Stimulated activated CD8-positive, alpha-beta memory T cell treated with anti-CD3 and anti-CD28 coated beads, Interleukin-2, amount 100 ng/mL, for 48 hours (primary cell): ENCODE measurements at places on chromosomes 3 and 15.

- no peak for DNase-seq
These were observed 8.8 kb upstream of the CPOX start for GRCh38 chr3:98602078-98602678.

GRCh38 chr3:58256511-58256910 is 18.9 kb downstream of the ABHD6 start:
- no peak for DNase-seq

DNA sequence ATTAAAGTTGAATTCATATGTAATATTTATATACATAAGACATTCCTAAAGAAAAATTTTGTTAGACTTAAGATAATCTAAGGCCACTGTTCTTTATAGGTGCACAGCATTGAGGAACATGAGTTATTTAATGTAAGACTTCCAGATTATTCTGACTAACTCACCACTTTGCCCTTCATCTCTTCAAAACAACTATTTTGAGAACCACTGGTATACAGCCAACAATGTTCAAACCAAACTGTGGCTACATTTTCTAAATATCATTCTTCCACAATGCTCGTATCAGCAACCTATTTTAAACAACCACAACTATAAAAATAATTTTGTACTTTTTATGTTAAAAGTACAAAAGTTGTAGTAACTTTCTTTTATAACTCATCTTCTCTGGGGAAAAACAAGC is 199.8 kb upstream of the ALCAM start:
- DNase-seq = no peak

- DNase-seq = no peak
These were observed 523.7 kb upstream of the PROK2 start for GRCh38 chr3:72308641-72309040.

DNA sequence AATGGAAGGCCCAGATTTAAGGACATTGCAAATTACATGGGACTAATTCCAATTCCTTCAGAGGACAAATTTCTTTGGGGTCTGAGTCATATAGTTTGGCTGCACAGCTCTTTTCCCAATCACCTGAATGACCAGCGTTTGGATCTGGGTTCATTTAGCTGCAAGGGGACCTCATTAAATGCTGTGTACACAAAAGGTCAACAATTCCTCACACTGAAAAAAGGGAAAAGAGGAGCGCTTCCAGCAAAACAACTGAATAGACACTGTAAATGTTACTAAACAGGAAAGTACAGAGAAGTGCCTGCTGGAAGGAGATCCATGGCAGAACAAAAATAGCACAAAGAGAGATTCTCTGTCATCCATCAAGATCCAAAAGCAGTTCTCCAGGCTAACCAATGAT is 356.0 kb upstream of the LMCD1 start:
- no peak for DNase-seq

DNA sequence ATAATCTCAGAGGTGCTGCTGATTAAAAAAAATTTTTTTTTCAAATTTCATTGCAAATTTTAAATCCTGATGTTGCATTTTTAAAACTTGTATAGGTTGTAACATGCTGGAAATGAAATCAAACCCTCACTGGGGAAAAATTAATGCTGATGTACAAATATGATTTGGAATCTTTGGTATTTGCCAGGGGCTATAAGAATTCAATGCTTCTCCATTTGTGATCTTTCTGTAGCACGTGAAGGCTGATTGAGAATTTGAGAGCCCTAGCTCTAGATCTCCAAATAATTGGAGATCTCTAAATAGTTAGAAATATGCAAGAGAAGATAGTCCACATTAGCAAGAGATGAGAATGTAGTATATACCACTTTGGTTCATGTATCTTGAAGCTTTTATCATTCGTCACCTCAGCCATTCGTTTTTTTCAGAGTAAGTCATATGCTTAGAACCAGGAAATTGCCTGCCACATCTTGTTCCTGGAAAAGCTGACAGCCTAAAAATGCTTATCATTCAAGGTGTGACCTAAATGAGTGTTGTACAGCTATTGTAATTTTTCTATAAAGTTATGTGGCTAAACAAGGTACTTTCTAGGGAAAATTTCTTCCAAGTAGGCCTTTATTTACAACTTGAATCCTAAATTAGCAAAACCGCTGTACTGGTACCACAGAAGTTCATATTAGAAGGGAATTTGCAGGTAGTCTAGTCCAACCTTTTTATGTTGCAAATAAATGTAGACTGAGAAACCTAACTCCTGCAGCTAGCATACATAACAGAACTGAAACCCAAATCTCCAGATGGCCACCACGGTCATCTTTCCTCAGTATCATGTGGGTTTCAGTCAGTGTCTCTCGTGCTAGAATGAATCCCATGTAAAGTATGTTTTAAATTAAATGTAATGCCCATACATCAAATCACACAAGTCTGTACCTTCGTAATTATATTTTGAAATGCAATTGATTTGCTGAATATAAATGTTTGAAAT is 48.5 kb downstream of the FNDC3B start:
- DNase-seq = no peak

GRCh38 chr3:36926292-36926897 is 18.5 kb downstream of the TRANK1 start:
- DNase-seq = no peak

DNA sequence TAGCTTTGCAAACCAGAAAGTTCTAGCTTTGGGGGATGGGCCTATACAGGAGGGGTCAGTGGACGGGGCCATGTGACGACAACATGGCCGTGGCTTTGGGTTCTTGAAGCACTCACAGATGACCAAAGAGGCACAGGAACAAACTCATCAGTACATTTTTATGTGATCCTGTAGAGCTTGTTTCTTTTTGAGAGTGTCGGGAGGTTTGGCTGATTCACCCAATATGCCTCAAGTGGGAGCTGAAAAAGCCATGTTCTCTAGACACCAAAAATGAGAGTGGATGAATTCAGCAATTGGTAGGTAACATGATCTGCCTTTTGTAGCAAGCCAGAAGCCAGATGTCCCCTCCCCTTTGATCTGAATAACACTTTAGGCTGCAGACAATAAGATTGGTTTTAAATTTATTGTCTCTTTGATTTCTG is 30.1 kb downstream of the GREM1 start:
- DNase-seq = no peak

- DNase-seq = no peak
These were observed 275.4 kb downstream of the ABHD5 start for GRCh38 chr3:43966126-43966525.

DNA sequence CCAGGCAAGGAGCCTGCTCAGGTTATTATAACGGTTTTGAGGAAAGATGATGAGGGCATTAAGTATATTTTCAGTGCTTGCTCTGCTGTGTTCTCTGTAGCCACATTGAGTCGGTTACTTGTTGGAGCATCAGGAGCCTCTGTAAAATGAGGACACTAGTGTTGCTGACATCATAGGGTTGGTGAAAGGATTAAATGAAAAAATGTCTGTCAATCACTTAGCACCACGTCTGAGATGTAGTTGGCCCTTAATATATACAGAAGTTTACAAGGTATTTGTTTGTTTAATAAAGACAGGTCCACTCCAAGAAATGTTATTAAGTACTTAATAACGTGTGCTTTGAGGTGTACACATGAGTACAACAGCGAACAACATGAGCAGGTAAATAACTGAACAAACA is 735 bp upstream of the SLC25A26 start:
- DNase-seq = no peak

GRCh38 chr15:99928429-99928981 is 195.3 kb upstream of the LYSMD4 start:
- DNase-seq = peak; percentile 78

DNA sequence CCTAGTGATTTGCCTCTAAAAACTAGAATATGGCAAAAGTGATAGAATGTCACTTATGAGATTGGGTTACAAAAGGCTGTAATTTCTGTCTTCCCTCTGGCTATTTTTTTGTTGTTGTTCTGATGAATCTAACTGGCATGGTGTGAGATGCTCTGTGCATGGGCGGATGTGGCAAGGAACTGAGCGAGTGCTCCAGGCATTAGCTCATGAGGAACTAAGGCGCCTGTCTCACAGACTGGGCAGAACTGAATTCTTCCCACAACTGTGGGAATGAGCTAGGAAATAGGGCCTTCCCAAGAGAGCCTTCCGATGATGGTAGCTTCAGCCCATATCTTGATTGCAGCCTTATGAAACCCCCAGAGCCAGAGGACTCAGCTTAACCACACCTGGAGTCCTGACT is 222.5 kb downstream of the NR2F2 start:
- no peak for DNase-seq

- DNase-seq = no peak
These were observed 799.1 kb upstream of the NECTIN3 start for GRCh38 chr3:110272525-110272924.

- no peak for DNase-seq
These were observed 253.7 kb upstream of the TPRG1 start for GRCh38 chr3:188918093-188918492.

DNA sequence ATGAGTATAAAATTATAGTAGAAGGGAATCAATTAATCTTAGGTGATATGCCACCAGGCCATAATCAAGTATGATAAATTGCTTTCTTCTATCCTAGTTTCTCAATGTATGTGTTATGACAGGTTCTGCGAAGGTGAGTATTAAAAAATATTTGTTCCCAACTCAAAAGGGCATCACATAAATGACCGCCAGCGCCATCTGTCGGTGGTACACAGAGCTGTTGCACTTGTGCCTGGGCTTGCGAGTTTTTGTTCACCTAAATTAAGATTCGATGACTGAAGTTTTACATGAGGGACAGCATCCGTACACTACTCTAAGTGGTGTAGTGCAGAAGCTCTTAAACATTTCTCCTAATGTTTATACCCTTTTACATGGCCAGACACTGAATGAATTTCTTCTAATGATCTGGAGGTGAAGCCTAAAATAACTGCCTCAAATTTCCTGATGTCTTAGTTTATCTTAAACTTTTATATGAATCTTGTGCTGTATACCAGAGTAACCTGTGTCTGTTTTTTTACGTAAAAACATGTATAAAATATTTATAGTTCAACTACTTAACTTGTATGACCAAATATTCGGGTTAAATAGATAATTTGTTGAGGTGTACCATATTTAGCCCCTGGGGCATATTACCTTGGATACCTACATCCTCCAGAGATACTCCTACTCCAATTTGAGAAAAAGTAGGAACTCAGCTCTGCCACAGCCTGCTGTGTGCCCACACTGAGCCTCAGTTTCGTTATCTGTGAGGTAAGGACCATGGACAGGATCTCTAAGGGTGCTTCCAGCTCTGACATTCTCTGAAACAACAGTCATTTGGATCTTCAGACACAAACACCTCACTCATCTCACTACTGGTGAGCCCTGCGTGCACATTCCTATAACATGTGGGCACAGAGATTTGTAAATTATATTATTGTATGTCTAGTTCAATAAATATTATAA is 365.6 kb downstream of the MAGI1 start:
- no peak for DNase-seq

- no peak for DNase-seq
These were observed 151.6 kb downstream of the RSRC1 start for GRCh38 chr3:158261371-158261991.

DNA sequence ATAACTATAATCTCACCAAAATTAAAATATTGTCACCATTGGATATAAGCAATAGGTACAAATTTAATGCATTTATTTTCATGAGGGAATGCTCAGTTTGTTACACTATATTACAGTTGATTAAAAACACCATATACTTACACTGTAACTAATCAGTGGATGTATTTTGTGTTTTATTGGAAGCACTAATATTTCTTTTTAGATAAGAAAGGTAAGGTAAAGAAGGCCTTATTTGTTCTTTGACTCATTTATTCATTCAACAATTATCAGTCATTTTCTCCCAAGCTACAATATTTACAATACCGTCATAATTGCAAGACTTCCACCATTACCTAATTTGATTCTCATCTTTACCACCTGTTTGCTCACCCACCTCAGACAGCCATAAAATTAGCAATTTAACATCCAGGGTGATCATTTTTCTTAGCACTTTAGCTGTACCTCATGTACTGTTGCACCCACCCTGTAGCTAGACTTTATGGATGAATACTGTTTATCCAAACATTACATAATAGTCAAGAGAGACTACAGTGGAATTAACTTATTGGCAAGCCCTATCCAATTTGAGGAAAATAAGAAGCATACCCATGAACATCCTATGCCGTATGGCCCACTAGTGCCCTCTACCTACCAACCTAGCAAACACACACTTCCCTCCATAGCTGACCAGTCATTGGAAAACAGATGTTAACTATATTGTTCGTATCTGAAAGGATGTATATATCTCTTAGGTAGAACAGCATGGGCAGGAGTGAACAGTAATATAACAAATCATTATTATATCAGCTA is 229.6 kb downstream of the BBX start:
- DNase-seq = no peak

DNA sequence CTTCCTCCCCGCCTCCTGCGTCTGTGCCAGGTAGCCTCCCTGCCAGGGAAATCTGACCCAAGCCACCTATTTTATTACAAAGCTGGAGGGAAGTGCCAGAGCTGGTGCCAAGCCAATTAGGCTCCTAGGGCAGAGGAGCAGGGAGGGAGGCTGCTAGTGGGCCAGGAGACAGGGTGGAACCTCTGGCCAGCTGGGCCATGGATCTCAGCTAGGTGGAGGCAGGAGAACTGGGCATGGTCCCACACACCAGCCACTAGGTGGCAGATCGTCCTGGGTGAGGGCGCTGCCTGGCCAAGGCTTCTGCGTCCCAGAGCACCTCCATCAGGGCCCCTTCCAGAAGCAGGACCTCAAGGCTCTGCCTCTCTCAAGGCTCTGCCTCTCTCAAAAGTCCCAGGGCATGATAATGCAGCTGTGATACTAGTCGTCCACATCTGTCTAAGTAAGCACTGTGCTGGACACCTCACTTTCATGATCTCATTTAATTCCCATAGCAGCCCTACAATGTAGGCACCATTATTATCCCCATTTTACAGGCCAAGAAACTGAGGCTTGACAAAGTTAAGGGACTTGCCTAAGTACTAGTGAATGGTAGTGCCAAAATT is 4.5 kb upstream of the RFT1 start:
- DNase-seq = peak; percentile 35

DNA sequence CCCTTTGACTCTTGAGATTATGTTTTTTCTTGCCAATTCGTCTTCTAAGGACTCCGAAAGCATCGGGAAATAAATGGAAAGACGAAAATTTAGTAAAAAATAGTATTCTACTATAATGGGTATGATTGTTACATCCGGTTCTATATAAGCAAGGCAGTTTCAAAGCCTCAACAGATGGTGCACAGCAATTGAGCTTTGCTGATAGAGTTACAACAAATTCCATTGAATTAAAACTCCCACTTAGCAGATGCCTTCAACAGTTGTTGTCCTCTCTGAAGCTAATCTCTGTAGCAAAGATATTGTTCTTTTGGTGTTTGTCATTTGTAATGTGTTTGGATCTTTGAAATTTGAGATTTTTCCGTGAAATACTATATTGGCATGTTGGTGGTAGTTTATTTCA is 16.1 kb upstream of the GHSR start:
- no peak for DNase-seq

- no peak for DNase-seq
These were observed 50.1 kb downstream of the PPM1L start for GRCh38 chr3:160806094-160806493.

- no peak for DNase-seq
These were observed 92.0 kb downstream of the ZNF609 start for GRCh38 chr15:64552281-64552948.
